ENCODE measurements at places on chromosomes 4 and X.

GRCh38 chr4:119478446-119479179, 150.0 kb downstream of the PDE5A start:
- DNase-seq, result no peak

GRCh38 chr4:150235808-150236271, 157.6 kb downstream of the DCLK2 start:
- no peak for DNase-seq

- no peak for DNase-seq
These were observed 39.4 kb upstream of the OCIAD2 start for GRCh38 chr4:48945981-48946380.

DNA sequence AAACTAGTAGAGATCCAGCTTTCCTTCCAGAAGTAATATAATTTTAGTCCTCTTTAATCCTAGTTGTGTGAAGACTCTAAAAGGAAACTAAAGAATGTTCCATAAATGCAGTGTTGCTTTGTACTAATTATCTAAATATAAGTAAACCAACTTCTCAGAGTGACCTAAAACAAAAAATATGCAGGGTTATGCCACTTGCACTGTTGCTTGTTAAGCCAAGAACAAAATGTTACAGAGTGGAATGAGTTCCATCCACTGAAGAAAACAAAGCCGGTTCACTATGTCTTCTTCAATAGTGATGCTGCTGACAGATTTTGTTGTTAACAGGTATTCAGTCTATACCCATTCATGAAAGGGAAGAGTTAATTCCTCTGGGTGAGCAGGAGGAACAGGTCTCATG, 252.0 kb upstream of the DIAPH2 start:
- no peak for DNase-seq

DNA sequence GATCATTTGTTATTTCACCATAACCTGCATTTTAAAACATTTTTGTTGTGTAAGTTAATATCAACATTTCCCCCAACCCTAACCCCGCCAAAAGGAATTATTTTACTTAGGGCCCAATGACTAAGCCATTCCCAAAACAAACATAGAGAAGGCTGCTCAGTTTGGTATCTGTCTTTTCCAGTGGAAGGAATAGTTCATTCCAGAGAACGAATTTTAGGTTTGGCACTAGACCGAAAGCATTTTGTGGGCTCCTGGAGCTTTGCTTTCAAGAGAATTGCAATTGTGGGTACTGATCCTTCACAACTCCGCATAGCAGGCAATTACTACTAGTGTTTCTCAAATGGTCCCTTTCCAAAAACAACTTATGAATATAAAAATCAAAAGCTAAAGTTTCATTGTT, 226.7 kb upstream of the MAD2L1 start:
- DNase-seq, result no peak

DNA sequence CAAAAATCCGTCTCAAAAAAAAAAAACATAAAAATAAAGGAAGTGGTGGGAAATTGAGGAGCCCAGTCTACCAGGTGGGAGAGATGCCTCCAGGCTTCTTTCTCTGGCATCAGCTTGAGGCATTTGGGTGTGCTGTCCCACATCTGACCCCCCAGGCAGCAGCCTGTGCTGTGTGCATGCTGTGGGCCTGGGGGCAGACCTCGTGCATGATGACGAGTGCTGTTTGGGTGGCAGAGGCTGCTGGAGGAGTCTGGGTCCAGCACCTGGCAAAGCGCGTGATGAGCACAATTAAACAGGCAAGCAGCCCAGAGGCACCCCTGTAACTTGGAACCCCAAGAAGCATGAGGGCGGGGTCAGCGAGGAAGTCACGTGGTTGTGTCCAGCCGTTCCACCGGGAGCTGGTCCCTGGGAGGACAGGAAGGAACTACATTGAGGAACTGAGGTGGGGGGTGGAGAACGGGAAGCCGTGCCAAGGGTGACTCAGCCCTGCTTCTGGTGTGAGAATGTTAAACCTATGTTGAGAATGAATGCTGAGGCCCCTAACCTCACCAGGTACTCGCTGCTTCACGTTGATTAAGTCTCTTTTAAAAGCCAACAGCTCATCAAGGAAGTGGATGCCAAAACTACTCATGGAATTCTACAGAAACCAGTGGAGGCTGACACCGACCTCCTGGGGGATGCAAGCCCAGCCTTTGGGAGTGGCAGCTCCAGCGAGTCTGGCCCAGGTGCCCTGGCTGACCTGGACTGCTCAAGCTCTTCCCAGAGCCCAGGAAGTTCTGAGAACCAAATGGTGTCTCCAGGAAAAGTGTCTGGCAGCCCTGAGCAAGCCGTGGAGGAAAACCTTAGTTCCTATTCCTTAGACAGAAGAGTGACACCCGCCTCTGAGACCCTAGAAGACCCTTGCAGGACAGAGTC, 6.1 kb downstream of the TACC3 start:
- no peak for DNase-seq

Data from vagina (tissue), 2 donors.